ENCODE measurements at places on chromosomes 5 and 9.

DNA sequence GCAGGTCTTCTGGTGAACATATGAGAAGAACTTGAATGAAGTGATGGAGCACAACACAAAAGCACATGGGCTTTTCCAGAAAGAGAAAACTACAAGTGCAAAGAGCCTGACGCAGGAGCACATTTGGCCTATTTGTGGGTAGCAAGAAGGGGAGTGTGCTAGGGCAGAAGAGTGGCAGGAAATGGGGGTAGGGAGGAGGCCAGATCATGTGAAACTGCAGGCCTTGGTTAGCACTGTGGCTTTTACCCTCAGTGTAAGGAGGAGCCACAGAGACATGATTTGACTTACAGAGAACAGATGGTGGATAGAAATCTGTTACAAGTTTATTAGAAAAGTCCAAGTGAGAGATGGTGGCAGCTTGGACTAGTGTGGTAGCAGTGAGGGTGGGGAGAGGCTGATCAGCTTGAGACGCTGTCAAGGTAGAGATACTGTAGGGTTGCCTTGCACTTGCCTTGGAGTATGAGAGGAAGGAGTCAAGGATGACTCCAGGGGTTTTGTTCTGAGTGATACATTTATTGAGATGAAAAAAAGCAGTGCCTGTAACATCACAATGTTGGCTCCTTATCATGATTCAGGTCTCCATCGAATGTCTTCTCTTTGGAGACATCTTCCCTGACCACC lies 126.7 kb downstream of the PPP2R2B start:
- DNase-seq = no peak

- no peak for DNase-seq
Measured at GRCh38 chr5:27962198-27962597, 923.8 kb upstream of the CDH9 start.

DNA sequence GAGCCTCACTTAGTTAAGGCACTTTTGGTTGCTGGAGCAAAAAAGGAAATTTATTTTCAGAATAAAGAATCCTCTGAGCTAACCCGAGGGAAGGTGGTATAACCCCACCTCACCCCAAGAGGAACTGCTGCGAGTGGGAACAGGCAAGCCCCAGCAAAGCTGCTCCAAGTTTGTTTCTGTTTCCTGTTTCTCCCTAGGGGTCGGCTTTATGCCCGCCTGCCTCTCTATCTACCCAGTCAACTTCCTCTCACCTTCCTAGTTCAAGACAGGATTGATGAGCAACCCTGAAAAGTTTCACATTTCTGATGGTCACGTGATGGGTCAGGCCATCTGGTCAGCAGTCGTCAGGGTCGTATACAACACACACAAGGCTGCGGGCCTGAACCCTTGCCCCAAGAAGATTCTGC lies 31.1 kb downstream of the TRIO start:
- no peak for DNase-seq

- no peak for DNase-seq
Measured at GRCh38 chr9:3243683-3244082, 282.1 kb downstream of the RFX3 start.

DNA sequence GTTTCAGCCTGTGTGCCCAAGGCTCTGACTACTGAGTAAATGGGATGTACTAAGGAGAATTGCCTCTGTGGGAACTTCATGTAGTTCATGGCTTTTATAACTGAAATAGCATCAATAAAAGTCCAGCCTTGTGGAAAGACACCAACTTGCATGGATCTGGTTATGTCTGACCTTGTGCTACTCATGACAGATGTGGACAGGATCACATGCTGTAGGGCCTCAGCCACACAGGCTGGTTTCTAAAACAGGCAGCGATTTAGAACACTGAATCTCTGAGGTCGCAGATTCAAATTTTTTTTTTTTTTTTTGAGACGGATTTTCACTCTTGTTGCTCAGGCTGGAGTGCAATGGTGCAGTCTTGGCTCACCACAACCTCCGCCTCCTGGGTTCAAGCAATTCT lies 66.5 kb upstream of the SPIN1 start:
- no peak for DNase-seq

- no peak for DNase-seq
Measured at GRCh38 chr5:429453-430188, 13.4 kb upstream of the EXOC3 start.
